ENCODE measurements at places on chromosomes 2 and 18.

GRCh38 chr2:187532333-187533120, 21.7 kb downstream of the TFPI start:
- no peak for DNase-seq

GRCh38 chr18:55634545-55634944, 46.6 kb upstream of the TCF4 start:
- no peak for DNase-seq

GRCh38 chr2:129777146-129777545, 202.3 kb upstream of the RAB6C start:
- peak; percentile 34 for DNase-seq

GRCh38 chr2:45769056-45769455, 117.6 kb downstream of the PRKCE start:
- no peak for DNase-seq

DNA sequence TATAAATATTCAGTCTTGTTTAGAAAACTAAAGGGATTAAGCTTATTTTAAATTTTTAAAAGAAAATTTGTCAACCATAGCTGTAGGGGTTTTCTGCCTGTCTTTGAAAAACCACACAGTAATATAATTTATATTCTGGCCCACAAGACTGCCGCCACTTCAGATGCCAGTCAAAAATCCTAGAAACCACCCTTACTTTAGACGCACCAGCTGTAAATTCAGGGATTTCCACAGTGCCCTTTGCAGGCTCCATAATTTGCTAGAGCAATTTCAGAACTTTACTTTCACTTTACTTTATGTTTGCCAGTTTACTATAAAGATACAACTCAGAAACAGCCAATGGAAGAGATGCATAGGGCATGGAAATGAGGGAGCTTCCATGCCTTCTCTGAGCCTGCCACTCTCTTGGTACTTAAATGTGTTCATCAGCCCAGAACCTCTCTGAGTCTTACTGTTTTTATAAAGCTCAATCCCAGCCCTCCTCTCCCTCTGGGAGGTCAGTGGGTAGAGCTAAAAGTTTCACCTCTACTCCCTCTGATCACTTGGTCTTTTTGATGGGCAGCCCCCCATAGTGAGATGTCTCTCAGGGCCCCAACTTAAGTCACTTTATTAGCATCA, 63.3 kb downstream of the KYNU start:
- DNase-seq = no peak

DNA sequence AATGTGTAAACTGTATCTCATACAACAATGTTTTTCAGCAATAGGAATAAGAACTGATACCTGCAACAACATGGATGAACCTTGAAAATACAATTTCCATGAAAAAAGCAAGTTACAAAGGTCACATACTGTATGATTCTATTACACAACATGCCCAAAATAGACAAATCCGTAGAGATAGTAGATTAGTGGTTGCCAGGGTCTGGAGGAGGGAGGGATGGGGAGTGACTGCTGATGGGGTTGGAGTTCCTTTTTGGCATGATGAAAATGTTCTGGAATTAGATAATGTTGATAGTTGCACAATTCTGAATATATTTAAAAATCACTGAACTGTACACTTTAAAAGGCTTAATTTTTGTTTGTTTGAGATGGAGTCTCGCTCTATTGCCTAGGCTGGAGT, 33.8 kb downstream of the UBXN4 start:
- no peak for DNase-seq

DNA sequence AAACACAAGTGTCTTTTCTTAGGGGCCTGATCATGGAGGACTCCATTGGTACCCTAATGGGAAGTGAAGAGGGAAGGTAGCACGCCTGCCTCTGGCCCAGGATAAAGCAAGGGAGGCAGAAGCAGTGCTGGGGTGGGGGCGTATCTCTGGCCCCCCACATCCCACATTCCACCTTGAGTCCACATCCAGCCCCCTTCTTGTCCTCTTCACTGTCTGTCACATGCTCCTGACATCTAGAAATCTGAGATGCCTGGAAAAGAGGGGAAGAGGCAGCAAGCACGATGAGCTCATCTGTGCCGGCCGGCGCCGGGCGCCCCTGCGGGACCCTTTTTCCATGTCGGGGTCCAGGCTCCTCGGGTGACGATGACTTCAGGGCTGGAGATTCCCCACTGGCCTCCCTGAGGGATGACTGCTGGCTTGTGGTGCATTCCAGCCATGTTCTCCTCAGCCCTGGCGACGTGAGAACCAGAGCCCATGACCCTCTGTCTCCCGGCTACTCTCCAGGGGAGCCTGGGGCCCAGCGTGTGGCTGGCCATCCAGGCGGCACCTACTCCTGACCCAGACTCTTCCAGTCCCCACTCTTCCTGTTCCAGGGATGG, 277.5 kb downstream of the DYSF start:
- no peak for DNase-seq

GRCh38 chr2:45653122-45653913, 1.8 kb downstream of the PRKCE start:
- no peak for DNase-seq

DNA sequence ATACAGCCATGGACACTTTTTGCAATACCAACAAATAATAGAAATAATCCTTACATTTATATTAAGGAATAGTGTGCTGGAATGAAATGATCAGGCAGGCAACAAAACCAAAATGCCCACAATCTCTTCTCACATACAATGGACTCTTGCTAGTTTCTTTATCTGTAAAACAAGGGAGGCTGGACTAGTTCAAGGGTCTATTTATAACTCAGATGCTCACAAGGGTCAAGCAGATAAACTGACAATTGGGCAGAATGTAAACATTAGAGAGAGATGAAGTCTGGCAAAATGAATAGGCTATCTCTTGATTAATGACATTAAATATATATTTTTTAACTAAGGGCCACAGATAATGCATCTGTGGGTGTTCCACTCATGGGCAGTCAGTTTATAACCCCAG, 11.4 kb downstream of the PPIL3 start:
- DNase-seq = no peak

DNA sequence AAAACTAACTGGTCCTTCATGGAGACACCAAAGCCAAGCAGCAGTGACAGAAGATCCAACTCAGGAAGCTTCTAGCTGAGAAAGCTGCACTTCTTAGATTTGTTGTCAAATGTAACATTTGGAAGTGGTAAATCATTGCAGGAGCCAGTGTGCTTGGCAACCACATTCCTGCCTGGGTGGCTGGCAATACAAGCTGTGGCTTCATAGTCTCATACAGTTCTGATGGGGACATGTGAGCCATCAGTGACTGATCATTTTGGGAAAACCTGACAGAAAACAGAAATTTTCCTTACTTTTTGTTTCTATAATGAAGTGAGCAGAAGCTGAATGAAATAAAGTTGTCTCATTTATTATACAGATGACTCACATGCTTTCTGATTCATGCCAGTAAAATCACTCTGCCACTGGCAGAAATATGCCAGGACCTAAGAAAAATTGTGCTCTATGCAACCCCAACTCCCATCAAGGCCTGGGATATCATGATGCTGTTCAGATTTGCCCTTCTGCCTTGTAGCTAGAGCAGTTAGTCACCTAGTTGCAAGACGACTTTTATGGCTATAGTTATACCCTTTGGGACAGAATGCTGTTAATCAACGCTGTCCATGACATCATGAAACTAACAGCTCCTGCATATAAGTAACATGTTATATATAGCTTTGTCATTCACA, 508.1 kb downstream of the ADCYAP1 start:
- DNase-seq = no peak

DNA sequence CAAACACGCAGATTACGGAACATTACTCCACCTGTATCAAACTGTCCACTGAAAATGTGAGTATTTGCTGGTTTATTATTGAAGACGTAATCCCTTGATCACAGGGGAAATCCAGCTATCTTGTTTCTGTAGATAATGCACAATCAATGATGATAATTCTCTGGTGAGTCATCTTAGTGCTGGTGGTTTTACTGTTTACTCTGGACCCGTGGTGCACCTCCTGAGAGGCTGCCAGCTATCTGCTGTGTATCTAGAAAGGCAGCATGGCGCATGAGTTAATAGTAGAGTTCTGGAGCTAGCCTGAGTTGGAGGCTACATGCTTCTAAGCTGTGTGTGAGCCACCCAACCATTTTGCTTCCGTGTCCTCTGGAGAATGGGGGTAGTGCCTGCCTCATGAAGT, 6.5 kb downstream of the NCAPH start:
- no peak for DNase-seq

- DNase-seq = no peak
Observed at GRCh38 chr2:75808793-75809535, 98.2 kb upstream of the GCFC2 start.

DNA sequence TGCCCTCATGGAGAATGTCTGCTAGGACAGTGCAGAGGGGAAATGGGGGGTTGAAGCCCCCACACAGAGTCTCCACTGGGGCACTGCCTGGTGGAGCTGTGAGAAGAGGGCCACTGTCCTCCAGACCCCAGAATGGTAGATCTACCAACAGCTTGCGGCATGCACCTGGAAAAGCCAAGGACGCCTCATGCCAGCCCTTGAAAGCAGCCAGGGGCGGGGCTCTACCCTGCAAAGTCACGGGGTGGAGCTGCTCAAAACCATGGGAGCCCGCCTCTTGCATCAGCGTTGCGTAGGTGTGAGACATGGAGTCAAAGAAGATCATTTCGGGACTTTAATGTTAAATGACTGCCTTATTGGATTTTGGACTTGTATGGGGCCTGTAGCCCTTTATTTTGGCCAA, 157.6 kb downstream of the DSEL start:
- no peak for DNase-seq

- DNase-seq = no peak
Observed at GRCh38 chr2:194380011-194380410, 1277.0 kb upstream of the SLC39A10 start.

DNA sequence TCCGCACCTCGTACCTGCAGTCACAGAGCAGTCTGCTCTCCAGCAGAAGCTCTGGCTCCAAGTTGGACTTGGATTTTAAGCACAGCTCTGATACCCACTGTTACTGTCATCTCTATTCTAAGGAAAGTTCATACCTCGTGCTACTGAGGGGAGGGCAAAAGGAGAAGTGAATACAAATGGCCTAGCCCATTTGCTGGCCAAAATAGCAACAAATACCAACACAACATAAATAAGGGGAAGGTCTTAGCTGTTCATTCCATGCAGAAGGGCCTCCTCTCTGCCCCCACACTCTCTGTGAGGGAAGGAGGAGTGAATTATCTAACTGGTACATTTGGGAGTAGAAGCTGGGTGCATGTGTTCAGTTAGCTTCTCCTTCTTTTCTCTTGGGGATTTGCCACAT, 739.4 kb upstream of the RAB6C start:
- no peak for DNase-seq

GRCh38 chr2:85659324-85659981, 8.5 kb downstream of the SFTPB start:
- no peak for DNase-seq

DNA sequence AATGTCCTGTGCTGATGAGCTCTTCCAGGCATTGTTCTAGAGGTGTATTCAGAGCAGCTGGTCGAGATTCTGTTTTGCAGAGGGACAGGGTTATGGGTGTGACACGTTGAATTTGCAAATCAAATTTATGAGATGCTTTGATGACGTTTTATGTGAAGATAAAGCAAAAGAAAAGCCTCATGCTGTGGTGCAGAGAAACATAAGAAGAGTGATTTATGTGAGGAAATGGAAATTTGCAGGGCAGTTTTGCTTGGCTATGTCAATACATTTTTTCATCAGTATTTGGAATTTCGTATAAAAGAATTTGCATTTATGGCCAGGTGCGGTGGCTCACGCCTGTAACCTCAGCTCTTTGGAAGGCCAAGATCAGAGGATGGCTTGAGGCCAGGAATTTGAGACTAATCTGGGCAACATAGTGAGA, 36.4 kb downstream of the TSN start:
- DNase-seq = no peak

GRCh38 chr2:16717477-16717876, 51.8 kb upstream of the CYRIA start:
- DNase-seq = no peak

DNA sequence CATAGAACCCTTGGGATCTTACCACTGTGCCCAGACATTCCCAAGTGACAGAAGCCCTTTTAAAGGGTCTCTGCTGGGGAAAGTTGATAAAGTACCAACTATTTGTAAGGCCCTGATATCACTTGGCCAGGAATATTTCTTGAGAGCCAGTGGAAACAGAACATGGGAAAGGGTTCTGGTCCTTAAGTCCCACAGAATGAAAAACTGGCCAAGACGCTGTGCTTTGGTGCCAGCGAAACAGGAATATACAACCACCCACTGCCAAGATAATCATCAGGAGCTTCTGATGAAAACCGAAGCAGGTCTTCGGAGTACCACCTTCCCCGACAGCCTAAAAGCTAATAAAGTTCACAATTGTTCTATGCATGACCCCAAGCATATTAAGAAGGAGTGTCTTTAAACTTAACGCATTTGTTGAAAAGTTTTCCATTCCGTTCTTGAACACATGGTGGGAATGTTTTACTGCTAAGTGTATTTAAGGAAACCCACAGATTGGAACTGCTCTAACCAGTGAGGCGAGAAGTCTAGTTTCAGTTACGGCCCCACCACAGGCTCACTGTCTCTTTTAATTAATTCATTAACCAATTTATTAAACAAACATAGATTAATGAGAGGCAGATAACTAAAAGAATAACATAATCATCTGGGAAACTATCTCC, 152.6 kb downstream of the ANKRD44 start:
- no peak for DNase-seq

DNA sequence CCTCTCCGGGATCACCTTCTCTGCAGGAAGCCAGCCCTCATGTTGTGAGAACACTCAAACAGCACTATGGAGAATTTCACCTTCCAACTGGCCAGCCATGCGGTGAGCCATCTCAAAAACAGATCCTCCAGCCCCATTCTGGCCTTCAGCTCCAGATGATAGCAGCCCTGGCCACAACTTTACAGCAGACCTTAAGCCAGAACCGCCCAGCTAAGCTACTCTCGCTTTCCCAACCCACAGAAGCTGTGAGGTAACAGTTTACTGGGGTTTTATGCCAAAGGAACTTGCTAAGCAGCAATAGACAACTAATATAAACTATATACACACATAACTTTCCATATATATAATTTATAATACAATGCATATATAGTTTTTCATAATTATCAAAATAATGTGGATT, 11.6 kb upstream of the PTPN4 start:
- no peak for DNase-seq

DNA sequence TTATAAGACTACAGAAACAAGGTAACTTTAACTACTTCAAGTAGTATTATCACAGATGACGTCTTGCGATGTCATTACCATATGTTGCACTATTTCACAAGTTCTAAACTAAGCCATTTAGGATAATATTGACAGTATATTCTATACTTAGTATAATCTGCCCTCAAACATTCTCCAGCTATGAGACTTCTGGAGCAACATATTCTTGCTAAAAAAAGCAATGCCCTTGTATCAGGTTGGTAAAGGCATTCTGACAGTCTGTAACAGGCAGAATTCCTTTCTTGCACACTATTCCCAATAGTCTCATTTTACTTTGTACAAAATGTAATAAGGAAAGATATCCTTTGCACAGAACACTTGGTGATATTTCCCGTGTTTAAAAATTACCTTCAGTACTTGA, 694.8 kb upstream of the PKDCC start:
- no peak for DNase-seq

Measured in ecto neural progenitor cell (in vitro differentiated cells).